ENCODE measurements at places on chromosomes 16 and 17.

DNA sequence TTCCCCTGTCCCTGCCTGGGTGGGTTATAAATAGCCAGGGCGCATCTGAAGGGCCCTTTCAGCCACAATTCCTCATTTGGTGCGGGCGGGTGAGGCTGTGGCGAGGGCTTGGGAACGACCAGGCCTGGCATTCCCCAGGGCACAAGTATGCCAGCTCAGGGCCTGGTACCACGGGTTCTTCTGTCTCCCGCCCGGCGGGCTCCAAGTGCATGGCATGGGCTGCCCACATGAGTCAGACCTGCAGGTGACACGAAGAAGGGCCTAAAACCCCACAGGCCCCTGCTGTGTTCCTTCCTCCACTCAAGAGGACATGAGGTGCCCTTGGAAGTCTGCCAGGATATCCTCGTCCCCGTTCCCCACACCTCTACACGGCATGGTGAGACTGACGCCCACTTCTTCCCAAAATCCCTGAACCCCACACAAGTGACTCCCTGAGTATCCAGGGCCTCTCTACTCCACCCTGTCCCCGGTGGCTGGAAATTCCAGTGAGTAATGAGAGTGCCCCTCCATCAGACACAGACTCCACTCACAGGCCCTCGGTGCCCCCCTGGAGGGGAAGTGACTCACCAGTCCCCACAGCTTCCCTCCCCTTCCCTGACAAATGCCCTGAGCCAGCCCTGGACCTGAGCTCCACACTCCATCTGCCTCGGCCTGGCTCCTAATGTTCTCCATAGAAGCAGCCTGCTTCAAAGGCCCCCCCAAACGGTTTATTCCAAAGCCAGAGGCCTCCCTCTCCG is 68.8 kb downstream of the ABR start:
- no peak for DNase-seq

DNA sequence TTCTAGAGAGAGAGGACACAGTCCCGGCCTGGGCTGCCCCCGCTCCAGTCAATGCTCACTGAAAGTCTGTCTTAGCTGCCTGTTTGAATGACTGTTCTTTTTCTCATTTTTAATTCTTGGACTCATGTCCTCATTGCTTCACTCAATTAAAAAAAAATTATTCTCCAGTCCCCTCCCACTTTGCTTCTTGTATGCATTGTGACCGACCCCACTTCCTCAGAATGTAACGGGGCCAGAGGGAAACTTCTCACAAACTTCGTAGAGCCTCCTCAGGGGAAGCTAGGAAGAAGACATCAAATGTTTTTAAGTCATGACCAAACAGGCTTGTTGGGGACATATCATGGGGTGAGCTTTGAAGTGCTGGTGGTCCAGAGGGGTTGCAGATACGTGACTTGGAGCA is 113.2 kb downstream of the CCDC182 start:
- no peak for DNase-seq

DNA sequence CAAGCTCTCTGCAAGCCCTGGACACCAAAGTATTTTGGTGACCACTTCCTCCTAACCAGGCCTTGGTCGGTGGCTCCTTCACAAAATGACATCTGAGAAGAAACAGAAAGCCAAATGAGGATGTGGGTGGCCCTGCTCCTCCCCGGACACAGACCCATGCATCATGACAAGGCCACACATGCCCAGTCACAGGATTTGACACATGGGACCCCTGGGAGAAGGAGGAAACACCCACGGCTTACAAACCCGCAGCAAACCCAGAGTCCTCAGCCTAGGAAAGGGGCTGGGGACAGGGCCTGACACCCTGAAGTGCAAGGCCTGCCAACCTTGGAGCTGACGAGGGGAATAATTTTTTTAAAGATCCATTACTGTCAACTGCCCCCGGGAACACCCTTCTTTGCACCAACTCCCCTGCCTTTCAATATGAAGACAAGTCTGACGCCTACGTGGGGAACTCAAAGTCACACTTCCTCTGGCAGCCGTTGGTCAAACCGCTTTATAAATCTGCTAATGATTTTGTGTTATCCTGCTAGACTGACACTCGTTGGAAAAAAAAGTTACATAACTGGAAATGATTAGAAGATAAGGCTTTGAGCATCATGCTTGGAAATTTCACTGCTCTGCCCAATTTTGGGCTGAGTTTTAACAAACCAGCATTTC is 41.3 kb downstream of the GAS7 start:
- DNase-seq: no peak

DNA sequence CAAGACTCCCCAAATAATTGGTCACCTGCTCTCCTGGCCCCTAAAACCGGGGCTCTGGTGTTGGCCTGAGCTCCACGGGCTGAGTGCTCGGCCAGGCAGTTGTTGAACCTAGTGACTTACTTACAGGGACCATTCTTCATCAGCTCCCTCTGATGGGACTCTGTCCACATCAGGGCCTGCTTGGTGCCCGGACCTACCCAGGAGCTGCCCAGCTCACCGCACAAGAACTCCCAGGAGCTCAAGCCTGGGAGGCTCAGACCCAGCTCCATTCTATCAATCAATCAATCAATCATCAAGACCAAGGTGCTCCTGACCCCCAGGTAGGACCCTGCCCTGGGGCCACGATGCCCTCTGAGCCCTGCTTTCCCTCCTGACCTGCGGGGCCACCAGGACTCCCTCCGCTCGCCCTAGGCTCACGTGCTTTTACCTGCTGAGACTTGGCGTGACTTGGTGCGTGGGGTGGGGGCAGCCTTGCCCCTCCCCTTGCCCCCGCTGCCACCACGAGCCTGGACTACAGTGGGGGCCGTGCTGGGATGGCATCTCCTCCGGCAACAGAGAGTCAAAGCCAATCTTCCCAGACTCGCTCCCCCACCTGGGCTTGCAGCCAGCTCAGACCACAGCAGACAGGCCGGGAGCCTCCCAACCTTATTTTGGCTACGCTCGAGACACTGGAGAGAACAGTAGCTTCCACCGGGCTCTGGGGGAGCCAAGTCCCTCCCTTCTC is 15.7 kb downstream of the IL34 start:
- no peak for DNase-seq

DNA sequence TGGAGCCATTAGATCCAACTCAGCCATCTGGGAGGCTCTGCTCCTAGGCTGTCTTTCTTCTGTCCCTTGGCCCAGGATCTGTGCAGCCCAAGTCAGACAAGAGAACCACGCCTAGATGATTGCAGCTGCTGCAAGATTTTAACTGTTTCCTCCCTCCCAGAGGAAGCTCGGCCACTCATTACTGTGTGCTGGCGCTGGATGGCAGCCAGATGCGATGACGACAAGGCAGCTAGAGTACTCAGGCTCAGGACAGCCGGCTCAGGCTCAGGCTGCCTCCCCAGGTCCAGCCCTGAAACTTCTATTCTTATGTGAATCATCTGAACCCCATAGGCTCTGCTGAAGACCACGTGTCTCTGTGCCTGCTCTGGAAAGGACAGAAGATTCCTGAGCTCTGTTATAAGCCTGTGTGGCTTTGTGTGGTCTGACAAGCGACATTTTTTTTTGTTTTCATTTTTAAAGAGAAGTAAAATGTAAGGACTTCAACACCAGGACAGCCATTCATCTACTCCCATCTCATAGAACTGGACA is 32.1 kb upstream of the FBXW10B start:
- peak; percentile 98 for DNase-seq

DNA sequence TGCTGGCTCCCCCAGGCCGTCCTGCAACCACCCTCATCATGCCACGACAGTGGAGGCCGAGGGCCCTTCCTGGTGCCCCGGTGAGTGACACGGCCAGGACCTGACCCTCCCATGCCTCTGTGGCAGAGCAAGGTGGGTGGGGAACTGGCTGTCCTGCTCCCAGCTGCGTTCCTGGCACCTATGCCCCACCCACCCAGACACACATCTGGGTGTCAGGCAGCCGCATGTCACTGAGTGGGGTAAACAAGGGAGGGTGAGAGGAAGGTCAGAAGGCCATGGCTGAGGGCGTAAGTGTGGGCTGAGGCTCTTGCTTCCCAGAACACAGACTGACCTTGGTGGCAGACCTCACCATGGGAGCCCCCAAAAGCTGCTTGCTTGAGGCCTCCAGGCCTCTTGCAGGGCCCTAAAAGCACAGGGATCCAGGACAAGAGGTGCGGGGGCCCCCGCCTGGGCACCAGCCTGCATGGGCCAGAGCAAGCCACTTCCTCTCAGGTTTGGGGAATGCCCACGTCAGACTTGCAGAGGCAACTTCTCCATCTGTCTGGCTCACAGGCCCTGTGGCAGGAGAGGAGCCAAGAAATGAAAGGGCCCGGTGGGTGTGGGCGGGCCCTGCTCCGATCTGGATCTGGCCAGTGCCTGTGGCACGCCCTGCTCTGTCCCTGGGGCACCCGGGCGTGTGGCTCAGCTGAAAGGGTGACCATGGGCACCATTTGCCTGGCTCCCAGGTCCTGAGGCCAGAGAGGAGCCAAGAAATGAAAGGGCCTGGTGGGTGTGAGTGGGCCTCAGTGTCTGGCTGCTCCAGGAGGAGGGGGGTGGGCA is 3.9 kb upstream of the CCDC57 start:
- DNase-seq: peak; percentile 68

DNA sequence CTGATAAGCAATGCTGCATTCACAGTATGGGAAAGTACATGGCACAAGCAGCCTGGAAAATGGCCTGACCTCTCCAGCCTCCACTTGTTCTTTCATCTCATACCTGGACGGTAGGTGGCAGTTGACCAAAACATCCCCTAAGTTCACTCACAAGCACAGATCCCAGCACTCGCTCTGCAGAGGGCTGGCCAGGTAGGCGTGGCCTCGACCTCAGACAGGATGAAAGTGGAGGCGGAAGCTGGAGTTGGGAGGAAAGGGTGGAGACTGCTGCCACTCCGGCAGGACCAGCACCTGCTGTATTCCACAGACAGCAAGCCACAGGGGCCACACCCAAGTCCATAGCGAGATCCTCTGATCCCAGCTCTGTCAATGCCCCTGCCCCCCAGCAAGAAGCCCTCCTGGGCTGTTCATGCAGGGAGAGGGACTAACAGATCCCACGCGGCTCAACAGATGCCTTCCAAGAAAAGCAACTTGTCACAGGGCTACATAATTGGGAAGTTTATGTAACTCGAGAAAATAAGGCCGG is 31.3 kb downstream of the ZCCHC14 start:
- no peak for DNase-seq

DNA sequence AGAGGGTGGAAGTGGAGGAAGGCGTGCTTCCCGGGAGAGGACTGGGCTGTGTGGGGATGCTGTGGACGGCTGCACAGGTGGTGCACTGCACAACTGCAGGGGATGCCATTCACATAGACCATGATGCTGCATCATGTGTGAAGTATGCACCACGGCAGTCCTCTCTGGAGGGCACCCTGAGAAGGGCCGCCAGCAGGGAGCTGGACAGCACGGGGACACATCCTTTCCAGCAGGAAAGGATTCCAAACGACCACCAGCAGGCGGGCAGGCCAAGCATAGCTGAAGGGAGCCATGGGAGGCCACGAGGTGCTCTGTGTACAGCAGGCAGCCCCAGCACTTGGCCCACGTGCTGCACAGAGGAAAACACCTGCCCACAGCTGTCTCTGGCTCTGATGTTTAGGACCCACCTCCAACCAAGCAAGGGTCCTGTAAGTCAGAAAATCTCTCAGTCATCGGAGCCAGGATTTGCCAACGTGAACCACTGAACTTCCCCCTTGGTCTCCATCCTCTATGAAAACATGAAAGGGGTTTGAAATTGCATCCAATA is 10.1 kb downstream of the ACTG1 start:
- DNase-seq: no peak

GRCh38 chr17:82787081-82787848 is 35.4 kb downstream of the TBCD start:
- peak; percentile 59 for DNase-seq

GRCh38 chr17:46984341-46984740 is 5.3 kb upstream of the RPRML start:
- no peak for DNase-seq

DNA sequence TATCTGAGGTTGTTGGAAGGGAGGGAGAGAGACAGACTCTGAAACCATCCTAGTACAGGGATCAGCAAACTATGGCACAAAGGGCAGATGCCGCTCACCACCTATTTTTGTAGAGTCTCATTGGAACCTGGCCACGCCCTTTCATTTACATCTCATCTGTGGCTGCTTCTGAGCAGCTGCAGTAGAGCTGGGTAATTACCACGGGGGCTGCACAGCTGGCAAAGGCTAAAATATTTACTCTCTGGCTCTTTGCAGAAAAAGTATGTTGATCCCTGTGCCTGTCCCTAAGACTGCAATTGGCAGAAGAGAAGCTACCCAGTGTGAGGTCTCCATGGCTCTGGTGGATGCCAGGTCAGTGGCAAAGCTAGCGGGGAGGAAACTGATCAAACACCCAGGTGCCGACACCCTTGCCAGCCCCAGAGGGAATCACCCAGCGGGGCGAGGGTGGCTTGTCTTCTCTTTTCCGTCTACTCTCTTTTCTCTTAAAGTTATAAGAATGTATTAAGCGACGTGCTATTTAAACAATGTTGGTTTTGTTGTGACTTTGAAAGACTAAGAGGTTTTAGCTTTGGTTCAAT is 14.0 kb downstream of the CEP295NL start:
- no peak for DNase-seq

Data from AG09319 (cell line).